ENCODE measurements at places on chromosomes 16 and 17. TPM values are rescaled to one million over a fixed set of nuclear protein-coding genes. Genes with fewer than 3 reads are reported as not detected.
A peak's percentile ranks its signal among the peaks of the same experiment; 100 is the strongest.

TEDC2 gene
- total RNA-seq: 15.5 TPM

EFNB3 gene
- not detected for total RNA-seq

KCTD11 gene
- 12.5 TPM for total RNA-seq

CRISPLD2 gene
- total RNA-seq: 0.27 TPM

TBC1D3C gene
- total RNA-seq: not detected

CES3 gene
- total RNA-seq: 5.9 TPM

CCL7 gene
- not detected for total RNA-seq

JUP gene
- 0.99 TPM for total RNA-seq

- H3K27ac ChIP-seq: no peak overlapping the region
- H3K36me3 ChIP-seq: no peaks in the 10 kb centered on the region
- H3K27me3 ChIP-seq: no peaks in the 10 kb centered on the region
- no peaks in the 10 kb centered on the region for H3K4me1 ChIP-seq
- no peak overlapping the region for H3K4me3 ChIP-seq
These were observed 32.2 kb downstream of the ABCA3 start for GRCh38 chr16:2308089-2308962.

DNA sequence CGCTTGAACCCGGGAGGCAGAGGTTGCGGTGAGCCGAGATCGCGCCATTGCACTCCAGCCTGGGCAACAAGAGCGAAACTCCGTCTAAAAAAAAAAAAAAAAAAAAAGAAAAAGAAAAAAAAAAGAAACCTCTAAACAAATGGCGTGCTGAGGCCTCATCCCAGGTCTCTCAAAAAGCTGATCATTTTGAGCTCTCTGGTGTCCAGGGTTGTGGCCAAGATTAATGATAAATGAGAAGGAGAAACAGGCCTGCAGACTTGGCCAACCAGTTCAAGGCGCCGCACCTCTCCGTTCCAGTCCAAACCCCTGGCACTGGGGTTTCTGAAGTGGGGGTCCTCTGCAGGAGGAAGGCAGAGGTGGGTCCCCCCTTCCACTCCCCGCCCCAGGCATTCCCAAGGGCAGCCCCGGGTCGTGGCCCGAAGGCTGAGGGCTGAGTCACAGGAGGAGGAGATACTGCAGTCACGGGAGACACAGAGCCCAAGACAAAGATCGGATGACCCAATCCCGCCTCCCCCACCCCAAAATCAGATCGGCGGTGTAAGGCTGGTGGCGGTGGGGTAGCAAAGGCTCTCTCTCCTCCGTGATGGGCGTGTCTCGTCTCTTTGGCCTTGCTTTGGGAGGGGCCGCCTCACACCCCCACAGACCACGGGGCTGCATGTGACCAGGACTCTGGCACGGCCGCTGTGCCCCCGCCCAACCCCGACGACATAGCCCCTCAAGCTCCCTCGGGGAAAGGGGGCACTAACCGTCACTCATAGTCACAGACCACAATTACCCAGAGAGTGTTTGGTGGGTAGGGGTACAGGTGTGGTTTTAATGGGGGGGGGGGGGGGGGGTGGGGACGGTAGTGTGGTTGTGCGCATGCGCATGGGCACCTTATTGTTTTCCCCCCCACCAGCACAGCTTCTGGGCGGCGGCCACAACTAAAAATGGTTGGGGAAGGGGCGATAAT, 1.1 kb downstream of the VAT1 start:
- peak overlapping the region; percentile 79 for H3K4me3 ChIP-seq
- H3K27me3 ChIP-seq: peaks cover 15% of the 10 kb centered on the region
- peaks cover 42% of the 10 kb centered on the region for H3K4me1 ChIP-seq
- peak overlapping the region; percentile 31 for H3K27ac ChIP-seq

GRCh38 chr17:34840750-34841149, 120.5 kb downstream of the CCT6B start:
- H3K4me3 ChIP-seq: no peak overlapping the region
- peak; percentile 10 for DNase-seq
- H3K36me3 ChIP-seq: no peaks in the 10 kb centered on the region
- H3K4me1 ChIP-seq: peaks cover 7% of the 10 kb centered on the region
- peak overlapping the region; percentile 3 for H3K27ac ChIP-seq

GRCh38 chr17:67248291-67248690, 3.3 kb upstream of the HELZ start:
- H3K4me1 ChIP-seq: peaks cover 27% of the 10 kb centered on the region
- H3K27me3 ChIP-seq: peaks cover 6% of the 10 kb centered on the region
- H3K4me3 ChIP-seq: no peak overlapping the region
- no peak overlapping the region for H3K27ac ChIP-seq
- no peak for DNase-seq

DNA sequence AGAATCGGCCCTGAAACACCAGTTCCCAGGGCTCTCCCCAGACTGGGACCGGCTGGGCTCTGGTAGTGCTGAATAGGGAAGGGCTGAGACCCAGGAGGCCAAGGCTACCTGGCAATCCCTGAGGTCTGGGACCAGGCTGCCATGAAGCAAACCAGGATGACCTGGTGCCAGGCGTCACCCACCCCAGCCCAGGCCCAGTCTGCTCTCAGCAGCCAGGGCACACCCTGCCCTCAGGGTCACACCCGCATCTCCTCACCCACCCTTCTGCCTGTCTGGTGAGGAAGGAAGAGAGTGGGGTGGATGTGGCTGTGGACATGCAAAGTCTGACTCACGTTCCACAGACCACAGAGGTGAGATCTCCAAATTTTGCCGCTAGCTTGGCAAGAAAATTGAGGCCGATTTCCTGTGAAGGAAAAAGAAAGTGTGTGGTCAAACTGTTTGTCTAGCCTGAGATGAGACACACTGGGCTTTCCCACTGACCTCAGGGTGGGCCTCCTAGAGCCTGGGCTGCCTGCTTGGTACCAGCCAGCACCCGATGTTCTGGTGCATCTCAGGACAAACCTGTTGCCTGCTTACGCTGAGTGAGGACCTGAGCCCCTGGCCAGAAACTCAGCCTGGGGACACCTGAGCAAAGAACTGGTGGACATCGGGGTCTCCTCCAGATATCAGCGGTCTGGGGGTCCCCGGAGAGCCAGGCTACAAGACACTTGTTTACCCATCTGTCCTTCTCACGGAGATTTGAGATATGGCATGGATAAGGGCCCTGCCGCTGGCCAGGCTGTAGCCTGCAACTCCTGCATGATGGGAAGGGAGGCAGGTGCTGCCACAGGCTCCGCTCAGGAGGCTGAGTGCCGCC, 6.3 kb upstream of the RAB37 start:
- no peak overlapping the region for H3K4me3 ChIP-seq
- H3K36me3 ChIP-seq: no peaks in the 10 kb centered on the region
- peaks cover 20% of the 10 kb centered on the region for H3K4me1 ChIP-seq
- peaks cover 14% of the 10 kb centered on the region for H3K27me3 ChIP-seq
- peak overlapping the region; percentile 11 for H3K27ac ChIP-seq

- H3K4me1 ChIP-seq: no peaks in the 10 kb centered on the region
- H3K27me3 ChIP-seq: peaks cover 17% of the 10 kb centered on the region
- no peaks in the 10 kb centered on the region for H3K36me3 ChIP-seq
- H3K27ac ChIP-seq: no peak overlapping the region
These were observed 6.0 kb upstream of the RBFOX3 start for GRCh38 chr17:79616801-79617200.

DNA sequence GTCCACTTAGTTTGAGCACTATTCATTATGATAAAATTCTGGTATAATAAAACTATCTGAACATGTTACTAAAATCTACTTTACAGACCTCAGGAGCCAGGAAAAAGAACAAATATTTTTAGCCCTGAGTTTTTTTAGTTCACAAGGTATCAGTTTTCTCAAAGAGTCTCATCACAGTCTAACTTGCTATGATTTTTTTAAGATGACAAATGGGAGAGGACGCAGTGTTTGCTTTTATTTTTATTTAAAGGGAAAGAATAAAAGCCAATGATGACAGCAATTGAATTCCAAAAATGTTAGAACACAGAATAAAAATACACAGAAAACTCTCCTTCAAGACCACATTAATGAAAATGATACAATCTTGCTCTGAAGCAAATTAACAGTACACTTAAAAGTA, 7.4 kb downstream of the MED13 start:
- no peaks in the 10 kb centered on the region for H3K27me3 ChIP-seq
- no peak overlapping the region for H3K27ac ChIP-seq
- H3K4me3 ChIP-seq: no peak overlapping the region
- no peak for DNase-seq
- H3K4me1 ChIP-seq: peaks cover 38% of the 10 kb centered on the region
- peaks cover 37% of the 10 kb centered on the region for H3K36me3 ChIP-seq

- H3K27me3 ChIP-seq: no peaks in the 10 kb centered on the region
- no peaks in the 10 kb centered on the region for H3K4me1 ChIP-seq
- no peak overlapping the region for H3K27ac ChIP-seq
- no peak overlapping the region for H3K4me3 ChIP-seq
- no peak for DNase-seq
- H3K36me3 ChIP-seq: no peaks in the 10 kb centered on the region
These were observed 155.2 kb downstream of the SHISA9 start for GRCh38 chr16:13056607-13057006.

DNA sequence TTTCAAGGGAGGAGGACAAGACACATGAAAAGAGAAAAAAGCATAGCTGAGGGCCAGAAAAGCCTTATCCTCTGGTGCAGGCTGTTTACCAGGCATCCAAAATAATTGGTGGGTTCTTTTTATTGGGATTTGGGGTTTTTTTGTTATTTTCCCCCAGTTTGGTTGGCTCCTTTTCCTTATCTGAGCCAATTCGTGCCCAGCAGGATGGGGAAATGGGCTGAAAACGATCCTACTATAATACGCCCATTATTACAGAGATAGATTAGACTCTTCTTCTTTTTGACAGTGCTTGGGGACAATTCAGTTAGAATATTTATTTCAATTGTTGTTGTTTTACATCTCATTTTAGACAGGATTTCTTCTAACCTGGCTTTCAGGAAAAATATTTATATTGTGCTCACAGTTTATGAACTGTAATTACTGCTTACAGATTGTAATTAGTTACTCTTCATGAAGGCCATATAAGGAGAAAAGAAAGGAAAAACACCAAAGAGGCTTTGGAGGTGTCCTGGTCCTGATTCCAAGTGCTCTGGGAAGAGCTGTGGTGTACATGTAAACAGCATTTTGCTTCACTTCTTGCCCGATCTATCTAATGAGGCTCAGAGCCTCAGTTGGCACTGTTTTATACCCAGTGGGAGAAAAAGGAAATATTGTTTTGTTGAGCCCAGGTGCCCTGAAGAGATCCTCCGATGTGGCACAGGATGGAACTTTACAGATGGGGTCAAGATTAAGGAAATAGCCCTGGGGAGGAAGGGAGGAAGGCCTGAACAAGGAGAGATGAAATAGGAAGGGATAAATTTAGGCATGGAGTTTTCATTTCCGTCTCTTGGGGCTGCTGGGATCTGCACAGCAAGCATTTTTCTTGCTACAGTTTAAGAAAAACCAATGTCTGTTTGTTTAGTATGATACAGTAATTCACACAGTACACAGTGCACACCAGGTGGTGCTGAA, 611 bp upstream of the ANKRD40 start:
- DNase-seq: peak; percentile 14
- H3K27ac ChIP-seq: peak overlapping the region; percentile 94
- peaks cover 17% of the 10 kb centered on the region for H3K36me3 ChIP-seq
- peak overlapping the region; percentile 96 for H3K4me3 ChIP-seq

- H3K27me3 ChIP-seq: peaks cover 21% of the 10 kb centered on the region
- peaks cover 15% of the 10 kb centered on the region for H3K4me1 ChIP-seq
- no peaks in the 10 kb centered on the region for H3K36me3 ChIP-seq
- no peak overlapping the region for H3K4me3 ChIP-seq
- no peak for DNase-seq
- no peak overlapping the region for H3K27ac ChIP-seq
These were observed 4.1 kb downstream of the ACE start for GRCh38 chr17:63480826-63481487.

GRCh38 chr16:28082624-28083023, 19.1 kb upstream of the GSG1L start:
- no peaks in the 10 kb centered on the region for H3K27me3 ChIP-seq
- H3K36me3 ChIP-seq: no peaks in the 10 kb centered on the region
- no peaks in the 10 kb centered on the region for H3K4me1 ChIP-seq
- DNase-seq: no peak
- H3K4me3 ChIP-seq: no peak overlapping the region

- no peak for DNase-seq
- no peaks in the 10 kb centered on the region for H3K36me3 ChIP-seq
- H3K27ac ChIP-seq: no peak overlapping the region
- no peaks in the 10 kb centered on the region for H3K27me3 ChIP-seq
- H3K4me3 ChIP-seq: no peak overlapping the region
These were observed 13.0 kb downstream of the PAM16 start for GRCh38 chr16:4338125-4338582.

DNA sequence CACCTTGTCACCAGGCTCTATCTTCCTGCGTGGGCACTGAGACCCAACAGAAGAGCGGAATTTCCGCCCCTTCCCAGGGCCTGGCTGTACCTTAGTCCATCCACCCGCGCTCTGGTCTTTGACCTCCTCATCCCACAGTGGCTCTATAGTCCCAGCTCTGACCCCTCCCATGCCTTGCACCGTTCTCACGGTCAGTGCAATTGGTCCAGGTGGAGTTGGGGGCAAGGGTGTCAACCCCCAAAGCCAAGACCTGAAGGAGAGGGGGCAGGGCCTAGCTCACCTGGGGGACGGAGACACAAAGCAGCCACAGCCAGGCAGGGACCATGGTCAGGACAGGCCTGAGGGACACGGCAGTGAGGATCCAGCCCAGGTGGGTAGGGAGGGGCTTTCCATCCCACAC, 944 bp downstream of the CDH16 start:
- no peak overlapping the region for H3K4me3 ChIP-seq
- DNase-seq: no peak

DNA sequence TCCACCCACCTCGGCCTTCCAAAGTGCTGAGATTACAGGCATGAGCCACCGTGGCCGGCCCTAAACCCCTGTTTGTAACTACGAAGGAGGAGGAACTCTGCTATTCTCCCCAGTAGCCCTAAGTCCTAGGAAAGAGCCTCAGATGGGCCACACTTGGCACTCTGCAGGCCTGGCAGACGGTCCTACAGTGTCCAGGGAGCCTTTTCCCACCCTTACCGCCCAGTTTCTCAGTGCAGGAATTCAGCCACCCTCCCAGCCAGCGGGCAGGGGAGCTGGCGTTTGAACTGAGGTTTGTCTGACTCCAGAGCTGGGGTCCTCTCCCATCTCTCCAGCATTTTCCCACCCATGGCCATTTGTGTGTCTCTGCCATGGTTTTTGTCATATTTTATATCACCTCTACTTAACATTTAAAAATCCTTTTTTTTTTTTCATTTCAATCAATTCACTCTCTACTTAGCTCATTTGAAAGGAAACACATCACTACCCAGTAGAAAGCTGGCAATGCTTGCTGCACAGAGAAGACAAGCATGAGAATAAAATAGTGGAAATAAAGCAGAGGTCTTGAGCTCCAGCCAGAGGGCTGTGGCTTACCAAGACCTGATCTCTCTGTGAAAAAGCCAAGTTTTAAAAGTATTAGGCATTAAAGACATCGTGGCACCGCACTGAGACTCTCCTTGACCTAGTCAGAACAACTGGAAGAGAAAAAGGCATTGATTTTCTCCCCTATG, 34.9 kb downstream of the BCO1 start:
- H3K4me3 ChIP-seq: no peak overlapping the region
- H3K27ac ChIP-seq: no peak overlapping the region
- no peaks in the 10 kb centered on the region for H3K4me1 ChIP-seq
- no peaks in the 10 kb centered on the region for H3K36me3 ChIP-seq
- peaks cover 3% of the 10 kb centered on the region for H3K27me3 ChIP-seq

All from activated CD4-positive, alpha-beta T cell treated with anti-CD3 and anti-CD28 coated beads, Interleukin-2, amount 10 ng/mL, durations not matched to agents 7 days and 5 days (primary cell).